Left kidney (tissue), 8 donors: ENCODE measurements at places on chromosomes 6 and 20. TPM values are rescaled to one million over a fixed set of nuclear protein-coding genes. Genes with fewer than 3 reads are reported as not detected.

DNA sequence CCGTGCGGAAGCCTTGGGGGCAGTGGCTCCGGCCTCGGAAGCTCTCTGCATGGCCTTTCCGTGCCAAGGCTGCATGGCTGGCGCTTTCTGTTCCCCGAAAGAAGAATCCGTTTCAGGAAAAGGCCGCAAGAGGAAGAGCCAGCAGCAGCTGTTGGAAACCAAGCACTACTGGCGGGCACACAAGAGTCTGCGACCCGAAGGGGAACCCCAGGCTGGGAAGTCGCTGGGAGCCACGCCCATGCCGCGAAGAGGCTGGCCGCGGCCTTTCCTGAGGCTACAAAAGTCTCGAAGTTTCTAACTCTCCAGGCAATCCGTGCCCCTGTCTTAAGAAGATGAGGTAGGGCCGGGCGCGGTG is at the start of gene CGAS:
Gene CGAS, minus strand, starts transcription at position 191 of the 355 bp plus-strand sequence. Its CDS starts 116 bp downstream, at position 75.
- DNase-seq = peak; percentile 37

CLVS2 gene
- polyA plus RNA-seq = 0.33 TPM

DNA sequence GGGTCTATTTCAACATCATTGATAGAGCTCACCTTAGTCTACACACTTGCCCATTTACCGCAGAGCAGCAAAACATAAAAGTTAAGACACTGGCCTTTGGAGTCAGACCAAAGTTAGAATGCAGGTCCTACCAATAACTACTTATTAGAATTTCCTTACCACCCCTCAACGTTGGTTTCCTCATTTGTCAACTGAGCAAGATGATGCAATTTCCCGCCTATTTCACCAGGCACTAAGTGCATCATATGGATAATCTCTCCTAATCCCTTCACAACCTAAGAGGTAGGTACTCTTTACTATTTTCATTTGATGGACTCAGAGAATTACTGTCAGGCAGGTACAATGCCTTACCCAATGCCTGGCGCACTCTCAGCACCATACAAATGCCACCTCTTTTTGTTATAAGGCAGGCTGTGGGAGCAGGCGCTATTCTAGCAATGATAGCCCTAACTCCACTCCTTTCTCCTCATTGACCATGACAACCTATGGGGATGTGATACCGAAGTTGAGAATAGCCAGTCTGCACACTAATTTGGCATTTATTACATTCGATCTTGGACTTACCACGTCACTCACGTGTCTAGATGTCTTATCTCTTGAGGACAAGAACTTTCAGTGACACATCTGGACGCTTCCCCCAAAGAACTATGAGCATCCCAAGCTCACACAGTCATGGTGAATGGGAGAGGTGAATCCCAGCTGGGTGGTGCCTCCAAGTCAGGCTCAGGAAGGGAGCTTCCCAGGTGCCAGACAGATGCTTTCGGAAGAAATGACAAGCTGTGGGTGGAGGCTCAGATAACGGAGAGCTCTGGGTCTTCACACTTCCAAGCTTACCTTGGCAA is 128.1 kb upstream of the STMND1 start:
- no peak for DNase-seq

- no peak for DNase-seq
Observed at GRCh38 chr6:125469915-125470314, 168.1 kb upstream of the HDDC2 start.

C6orf141 gene
- polyA plus RNA-seq = 2.0 TPM

- DNase-seq = no peak
Observed at GRCh38 chr6:3233904-3234303, 6.5 kb upstream of the TUBB2B start.

- DNase-seq = no peak
Observed at GRCh38 chr6:47043286-47043685, 1.2 kb upstream of the ADGRF1 start.

GPR6 gene
- not detected for polyA plus RNA-seq

DNA sequence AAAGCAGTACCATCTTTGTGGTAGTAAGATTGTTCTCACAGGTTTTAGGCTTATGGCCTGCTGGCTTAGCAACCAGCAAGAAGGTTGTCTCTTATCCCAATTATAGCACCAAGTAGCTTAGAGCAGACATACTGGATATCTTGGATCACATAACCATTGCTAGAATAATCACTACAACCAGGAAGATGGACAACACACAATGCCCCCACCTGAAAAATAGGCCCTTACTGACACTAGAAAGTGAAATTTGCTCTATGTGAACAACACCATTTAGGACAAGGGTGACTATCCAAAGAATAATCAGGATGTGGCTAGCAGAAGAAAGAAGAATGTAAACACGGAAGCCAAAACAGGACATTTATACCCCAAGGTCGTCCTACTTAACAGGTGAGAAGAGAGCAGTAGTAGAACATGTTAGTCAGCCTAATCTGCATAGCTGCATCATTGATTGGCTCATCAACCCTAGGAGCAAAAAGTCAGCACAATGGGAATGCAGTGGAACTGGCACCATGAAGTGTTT is 172.7 kb upstream of the MARCKS start:
- no peak for DNase-seq

GRCh38 chr6:19142275-19142674 is 694.9 kb upstream of the ID4 start:
- DNase-seq = no peak

- DNase-seq = no peak
Observed at GRCh38 chr20:7926767-7927166, 13.5 kb downstream of the HAO1 start.

- no peak for DNase-seq
Observed at GRCh38 chr6:92459606-92460005, 959.8 kb downstream of the EPHA7 start.

- no peak for DNase-seq
Observed at GRCh38 chr20:11130554-11131166, 456.9 kb upstream of the JAG1 start.

DNA sequence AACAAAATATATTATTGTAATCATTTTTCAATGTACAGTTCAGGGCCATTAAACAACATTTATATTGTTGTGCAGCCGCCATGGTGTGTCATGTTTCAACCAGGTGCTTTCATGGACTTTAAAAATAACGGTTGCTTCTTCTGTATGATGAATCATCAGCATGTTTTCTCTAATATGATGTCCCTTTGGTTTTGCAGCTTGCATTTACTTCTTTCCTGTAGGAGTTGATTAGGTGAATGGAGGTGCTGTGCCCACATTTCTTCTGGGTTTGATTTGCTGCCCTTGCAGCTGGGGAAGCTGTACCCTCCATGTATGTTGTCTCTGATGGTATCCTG is 54.9 kb upstream of the TULP4 start:
- no peak for DNase-seq
